ENCODE measurements at places on chromosomes 12 and 14.

DNA sequence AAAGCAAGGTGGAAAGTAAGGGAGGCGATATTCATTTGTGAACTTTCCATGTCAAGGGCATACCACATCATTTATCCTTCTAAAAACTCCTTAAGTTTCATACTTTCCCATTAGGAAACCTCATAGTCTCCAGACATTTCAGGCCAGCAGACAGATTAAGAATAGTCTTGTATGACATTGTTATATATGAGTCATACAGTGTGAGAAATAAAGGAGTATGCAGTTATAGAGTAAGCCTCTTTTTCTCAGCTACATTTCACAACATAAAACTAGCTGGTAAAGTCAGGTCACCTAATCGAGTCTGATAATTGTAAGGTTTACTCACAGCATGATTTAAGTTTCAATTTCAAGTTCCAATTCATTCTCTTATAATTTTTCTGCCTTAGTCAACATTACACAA lies 164.3 kb downstream of the GRIP1 start:
- no peak for DNase-seq

DNA sequence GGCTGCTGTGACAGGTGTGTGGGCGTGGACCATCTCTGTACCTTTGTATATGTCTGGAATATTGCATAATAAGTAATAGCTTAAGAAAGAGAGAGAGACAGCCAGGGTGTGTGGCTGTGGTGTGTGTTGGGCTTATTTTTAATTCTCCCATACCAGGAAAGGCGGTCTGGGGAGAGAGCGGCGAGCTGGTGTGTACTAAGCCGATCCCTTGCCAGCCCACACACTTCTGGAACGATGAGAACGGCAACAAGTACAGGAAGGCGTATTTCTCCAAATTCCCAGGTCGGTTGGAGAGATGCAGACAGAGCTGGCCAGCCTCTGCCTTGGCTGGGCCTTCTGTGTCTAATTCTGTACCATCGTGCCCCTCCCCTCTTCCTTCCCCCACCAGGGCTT lies 63.9 kb downstream of the AACS start:
- DNase-seq: no peak

DNA sequence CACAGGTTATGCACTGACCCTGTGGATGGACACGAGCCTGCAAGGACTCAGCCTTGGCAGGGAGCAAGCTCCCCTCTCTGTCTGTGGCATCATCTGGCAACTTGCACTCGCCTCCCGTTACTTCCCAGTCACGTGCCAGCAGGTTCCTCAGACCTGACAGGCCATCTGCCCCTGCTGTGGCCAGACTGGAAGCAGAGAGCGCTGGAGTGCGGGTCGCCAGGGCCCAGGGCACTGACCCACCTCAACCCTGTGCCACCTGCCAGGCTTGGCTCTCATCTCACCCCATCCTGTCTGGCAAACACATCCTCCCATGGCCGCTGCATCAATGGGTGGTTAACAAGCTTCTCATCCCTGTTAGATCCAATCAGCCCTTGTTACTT lies 28.4 kb downstream of the SLC6A12 start:
- no peak for DNase-seq

- no peak for DNase-seq
These were observed 44.3 kb downstream of the TMTC2 start for GRCh38 chr12:82730953-82731459.

DNA sequence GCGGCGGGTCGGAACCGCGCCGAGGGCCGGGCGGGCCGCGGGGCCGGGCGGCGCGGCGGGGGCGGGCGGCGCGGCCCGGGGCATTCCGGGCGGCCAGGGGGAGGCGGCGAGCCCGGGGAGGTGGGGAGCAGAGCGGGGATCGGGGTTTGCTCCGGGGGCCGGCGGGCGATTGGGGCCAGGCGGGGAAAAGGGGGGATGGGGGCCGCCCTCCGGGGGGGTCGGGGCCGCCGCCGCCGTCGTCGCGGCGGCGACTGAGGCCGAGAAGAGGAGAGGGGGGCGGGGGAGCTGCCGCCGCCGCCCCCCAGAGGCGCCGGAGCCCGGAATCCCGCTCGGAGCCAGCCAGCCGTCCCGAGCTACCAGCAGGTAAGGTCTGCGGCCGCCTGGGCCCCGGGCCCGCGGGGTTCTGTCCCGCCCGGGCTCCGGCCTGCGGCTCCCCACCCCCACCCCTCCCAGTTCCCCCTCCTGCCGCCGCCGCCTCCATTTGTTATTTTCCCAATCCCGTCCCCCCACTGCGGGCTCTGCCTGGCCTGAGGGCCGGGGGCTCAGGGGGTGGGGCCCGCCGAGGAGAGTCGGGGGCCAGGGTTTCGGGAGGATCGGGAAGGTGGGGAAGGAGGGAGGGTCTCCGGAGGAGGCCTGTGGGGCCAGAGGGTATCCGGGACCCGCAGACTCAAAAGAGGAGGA lies 403 bp downstream of the ATN1 start:
- no peak for DNase-seq

DNA sequence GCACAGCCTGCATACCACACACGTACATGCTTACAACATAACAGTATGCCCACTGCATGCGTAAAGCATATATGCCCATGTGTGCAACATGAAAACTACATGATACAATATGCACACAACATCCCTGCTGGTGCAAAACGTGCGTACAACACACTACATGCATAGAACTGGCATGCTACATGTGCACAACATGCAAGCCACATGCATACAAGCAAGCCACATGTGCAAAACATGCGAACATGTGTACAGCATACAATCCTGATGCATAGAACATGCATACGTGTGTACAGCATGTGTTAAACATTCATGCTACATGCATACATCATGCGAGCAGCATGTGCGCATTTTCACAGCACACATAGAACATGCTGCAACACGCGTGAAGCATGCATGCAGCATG lies 8.4 kb upstream of the TMTC1 start:
- DNase-seq: no peak

- no peak for DNase-seq
These were observed 462.5 kb downstream of the NAV3 start for GRCh38 chr12:78293059-78293686.

DNA sequence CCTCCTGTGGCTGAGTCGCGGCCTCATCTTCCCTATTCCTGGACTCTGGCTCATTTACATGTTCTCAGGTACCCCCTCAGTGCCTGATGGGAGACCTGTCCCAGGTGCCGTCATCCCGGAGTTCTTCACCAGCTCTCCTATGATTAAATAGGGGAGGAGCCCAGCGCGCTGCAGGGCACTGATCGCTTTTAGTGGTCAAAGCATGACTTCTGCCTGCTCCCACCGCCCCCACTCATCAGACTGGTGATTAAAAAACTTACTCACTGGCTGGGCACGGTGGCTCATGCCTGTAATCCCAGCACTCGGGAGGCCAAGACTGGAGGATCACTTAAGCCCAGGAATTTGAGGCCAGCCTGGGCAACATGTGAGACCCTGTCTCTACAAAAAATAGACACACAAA lies 85.9 kb downstream of the FOXN4 start:
- DNase-seq: no peak

- no peak for DNase-seq
These were observed 37.9 kb upstream of the GALNT9 start for GRCh38 chr12:132367071-132367851.

- no peak for DNase-seq
These were observed 8.3 kb downstream of the ADCK1 start for GRCh38 chr14:77808250-77808649.

Data from CD8-positive, alpha-beta T cell (primary cell).